Right ventricle myocardium superior (tissue), 1 donor: ENCODE measurements at places on chromosomes 6 and 20.

GRCh38 chr6:161266513-161267230, 7.2 kb downstream of the AGPAT4 start:
- DNase-seq: no peak

DNA sequence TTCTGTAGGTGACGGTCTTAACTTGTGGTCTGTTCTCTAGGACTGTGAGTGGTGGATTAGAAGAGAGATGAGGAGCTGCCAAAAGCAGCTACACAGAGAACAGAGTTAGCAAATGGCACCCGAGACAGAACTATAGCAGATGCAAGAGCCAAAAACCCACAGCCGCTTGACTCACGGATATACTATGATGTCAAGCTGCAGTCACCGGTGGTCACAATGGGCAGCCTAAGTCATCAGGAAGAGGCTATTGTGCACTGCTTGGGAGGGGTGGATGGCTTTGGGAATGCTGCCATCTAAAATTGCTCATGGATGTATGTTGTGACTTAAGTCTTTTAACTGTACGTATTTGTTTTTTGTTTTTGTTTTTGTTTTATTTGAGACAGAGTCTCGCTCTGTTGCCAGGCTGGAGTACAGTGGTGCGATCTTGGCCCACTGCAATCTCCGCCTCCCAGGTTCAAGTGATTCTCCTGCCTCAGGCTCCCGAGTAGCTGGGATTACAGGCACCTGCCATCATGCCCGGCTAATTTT, at the start of gene GTSF1L:
TSS of gene GTSF1L (minus strand) at position 192 of the 528 bp plus-strand sequence. CDS start 308 bp downstream, outside the sequence.
- DNase-seq: no peak

DNA sequence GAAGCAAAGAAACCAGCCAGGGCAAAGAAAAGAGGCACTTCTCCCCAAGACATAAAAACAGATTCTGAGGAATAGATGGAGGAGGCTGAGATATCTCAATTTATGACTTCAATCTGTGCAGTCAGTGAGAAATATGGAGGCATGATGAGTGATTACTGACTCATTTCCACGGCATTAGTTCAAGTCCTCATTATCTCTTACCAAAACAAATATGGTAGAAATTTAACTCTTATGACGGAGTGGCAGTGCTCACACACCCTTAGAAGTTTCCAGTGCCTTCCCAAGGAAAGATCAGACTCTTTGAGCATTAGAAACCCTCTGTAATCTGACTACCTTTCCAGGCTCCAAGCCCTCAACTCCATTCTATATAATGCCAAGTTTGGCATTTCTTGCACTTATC, 364.1 kb downstream of the ARHGAP18 start:
- DNase-seq: no peak

GRCh38 chr6:120735641-120736040, 598.6 kb downstream of the TBC1D32 start:
- DNase-seq: no peak

DNA sequence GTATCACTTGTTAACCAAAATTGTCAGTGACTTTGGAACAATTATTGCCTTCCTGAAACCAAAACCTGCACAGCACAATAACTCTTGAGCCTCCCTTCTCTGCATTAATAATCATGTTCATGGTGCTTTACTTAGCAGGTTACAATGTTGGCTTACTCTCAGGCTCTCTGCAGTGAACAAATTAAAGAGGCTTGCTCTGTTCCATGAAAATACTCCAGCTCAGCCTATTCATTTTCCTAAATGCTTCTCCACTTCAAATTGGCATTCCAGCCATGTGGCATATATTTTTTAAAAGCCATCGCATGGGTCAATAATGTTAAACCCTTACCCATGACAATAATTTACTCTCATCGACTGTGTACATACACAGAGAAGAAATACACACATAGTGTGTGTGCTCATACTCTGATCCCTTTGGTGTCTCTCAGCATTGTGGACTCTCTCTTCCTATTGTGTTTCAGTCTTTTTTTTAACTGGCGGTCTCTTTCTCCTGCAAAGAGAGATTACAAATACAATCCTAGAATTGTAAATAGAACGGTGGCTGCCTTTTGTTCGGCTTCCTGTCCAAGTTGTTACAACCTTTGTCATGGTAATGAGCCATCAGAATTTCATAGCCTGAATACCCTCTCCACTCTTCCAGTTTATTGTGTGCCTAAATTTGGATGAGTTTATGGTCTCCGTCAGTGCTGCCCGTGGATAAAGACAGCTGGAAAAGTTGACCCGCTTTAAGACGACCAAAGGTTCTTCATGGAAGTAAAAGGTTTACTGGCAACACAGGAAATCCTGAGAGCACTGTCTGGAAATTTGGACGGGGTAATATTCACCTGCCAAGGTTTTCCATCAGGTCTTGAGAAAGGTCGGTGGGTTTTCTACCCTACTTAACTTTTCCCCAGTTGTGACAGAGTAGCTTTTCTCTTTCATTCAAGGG, 263.6 kb downstream of the CD83 start:
- no peak for DNase-seq

- no peak for DNase-seq
Measured at GRCh38 chr6:154617175-154617574, 106.7 kb upstream of the CNKSR3 start.

DNA sequence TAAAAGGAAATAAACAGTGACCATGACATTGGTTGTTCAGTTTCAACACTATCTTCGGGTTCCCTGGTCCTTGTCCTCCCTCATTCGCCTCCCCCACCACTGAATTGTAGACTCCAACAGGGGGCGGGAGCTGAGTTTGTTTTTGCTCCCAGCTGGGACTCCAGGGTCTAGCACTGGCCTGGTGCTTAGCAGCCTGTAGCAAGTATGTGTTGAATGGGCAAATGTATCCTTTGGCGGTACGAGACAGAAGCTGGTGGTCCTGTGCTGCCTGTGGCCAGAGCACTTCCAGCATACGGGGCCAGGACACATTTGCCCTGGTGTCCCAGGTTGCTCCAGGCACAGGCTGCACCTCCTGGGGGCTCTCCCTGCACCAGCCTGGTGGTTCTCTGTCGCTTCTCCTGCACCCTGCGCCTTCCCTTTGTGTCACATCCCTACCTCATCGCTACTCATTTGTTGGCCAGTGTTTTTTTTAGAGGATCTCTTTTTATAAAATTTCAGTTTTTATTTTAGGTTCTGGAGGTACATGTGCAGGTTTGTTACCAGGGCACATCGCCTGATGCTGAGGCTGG, 40.1 kb downstream of the PHACTR3 start:
- DNase-seq: no peak

DNA sequence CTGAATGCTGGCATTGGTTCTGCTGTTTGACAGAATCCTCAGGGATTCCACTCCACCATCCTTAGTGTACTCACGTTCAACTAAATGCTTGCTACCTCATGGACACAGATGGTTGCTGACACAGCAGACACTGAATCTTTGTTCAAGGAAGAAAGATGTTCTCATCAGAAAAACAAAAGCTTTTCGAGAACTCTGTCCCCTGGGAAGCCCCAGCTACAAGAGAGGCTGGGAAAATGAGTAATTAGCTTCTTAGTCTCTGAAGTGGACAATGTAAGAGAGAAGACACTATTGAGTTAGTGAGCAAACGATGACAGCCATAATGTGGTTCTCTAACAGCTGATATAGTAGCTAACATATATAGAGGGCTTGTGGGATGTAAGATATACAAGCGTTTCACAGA, 30.9 kb upstream of the ENPP5 start:
- DNase-seq: no peak

- DNase-seq: no peak
Measured at GRCh38 chr6:76264468-76264867, 192.0 kb upstream of the IMPG1 start.

- DNase-seq: no peak
Measured at GRCh38 chr6:4451081-4451480, 315.7 kb upstream of the ECI2 start.

GRCh38 chr20:13990465-13990864, at the start of gene SEL1L2:
SEL1L2 (minus strand) TSS chr20:13990614; CDS start chr20:13990534, 80 bp downstream.
- no peak for DNase-seq
